IPS DF 19.7 (cell line): ENCODE measurements at places on chromosomes 1 and 21.
A peak's percentile ranks its signal among the peaks of the same experiment; 100 is the strongest.

DNA sequence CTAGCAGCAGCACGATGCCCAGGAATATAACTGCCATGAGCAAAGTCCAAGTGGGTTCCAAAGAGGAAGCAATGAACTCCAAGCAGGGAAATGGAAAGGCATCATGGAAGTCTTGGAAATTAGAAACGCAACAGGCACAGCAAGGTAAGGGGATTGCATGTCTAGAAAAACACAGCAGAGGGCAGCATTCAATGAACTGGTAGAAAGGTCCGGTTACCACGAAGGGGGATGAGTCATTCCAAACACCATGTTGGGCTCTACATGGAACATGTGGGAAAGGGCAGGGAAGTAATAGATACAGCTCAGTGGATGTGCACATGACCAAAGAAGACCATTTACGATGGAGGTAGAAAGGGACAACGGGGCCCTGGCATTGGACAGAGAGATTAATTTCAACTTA lies 36.4 kb downstream of the RXRG start:
- DNase-seq: peak; percentile 57

GRCh38 chr1:64065571-64065970 lies 137.9 kb upstream of the UBE2U start:
- no peak for DNase-seq

DNA sequence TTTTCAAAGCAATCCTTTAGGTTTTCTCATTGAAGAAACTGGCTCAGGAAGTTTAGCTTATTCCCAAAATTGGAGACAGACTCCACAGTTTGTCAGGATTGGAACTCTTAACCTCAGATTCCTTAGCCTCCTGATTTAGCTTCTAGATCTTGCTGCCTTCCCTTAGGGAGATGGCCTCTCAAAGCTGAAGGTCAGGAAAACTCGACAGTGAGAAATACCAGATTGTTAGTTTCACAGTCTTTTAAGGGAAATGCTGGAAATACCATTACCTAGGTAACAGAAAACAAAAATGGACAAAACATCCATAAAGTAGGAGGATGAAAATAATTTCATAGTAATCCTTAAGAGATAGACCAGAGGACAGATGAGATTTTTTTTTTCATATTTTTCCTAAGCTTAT lies 7.8 kb downstream of the RASAL2 start:
- DNase-seq: no peak

DNA sequence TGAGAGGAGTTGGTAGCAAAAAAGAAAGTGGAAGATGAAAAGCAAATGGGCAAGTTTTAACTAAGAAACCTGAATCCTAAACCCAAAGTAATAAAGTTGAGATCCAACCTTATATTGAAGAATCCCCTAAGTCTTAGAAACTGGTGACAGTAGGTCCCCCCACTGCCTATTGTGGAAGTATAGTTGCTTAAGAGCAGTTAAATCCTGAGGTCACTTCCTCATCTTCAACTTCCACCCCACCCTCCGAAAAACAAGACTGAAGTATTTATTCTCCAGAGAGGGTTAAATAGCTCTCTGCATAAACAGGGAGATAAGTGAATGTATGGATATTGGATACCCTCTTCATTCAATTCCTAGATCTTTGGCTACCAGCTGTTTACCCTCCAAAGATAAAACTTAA lies 3.3 kb upstream of the DSTYK start:
- DNase-seq: no peak

DNA sequence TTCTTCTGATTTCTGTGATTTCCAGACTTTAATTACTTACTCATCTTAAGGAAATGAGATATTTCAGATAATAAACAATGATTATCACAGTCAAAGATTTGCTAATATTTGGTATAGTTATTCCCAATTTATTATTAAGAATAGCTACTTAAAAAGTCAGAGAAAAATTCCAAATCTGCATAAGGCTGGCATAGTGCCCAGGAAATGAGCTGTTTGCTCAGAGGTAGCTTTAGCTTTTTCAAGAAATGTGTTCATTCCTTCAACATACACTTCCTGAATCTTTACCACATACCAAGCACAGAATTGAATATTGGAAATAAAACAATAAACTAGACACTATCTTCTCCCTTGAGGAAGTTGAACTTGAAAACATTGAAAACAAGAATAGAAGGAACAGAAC lies 44.3 kb upstream of the KCNK1 start:
- no peak for DNase-seq

DNA sequence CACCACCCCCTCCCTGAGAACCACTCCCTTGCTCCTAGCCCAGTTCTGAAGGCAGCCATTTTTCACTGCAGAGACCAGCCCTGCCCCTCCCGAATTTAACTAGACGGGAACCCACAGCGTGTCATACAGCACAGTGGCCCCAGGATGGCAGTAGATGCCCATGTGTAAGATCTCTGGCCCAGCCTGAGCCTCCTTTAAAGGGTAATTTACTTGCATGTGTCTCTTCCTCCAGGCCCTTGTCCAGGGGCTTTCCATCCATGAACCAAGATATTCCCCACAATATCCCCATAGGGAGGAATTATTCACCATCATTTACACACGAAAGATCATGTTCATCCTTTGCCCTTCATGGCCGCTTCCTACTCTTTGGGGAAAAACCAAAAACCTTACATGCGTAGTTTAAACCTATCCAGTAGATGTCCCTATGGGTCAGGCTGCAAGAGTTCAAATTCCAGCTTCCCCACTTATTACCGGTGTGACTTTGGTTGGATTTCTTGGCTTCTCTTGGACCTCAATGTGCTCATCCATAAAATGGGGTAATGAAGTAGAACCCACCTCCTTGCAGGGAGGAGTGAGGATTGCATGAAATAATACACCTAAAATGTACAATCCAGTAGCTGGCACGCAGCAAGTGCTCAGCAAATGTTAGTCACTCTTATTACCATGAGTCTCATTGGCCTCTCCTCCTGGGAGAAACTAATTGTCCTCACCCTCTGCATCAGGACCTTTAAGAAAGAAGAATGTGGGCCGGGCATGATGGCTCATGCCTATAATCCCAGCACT lies 4.0 kb upstream of the LACTBL1 start:
- DNase-seq: peak; percentile 67

DNA sequence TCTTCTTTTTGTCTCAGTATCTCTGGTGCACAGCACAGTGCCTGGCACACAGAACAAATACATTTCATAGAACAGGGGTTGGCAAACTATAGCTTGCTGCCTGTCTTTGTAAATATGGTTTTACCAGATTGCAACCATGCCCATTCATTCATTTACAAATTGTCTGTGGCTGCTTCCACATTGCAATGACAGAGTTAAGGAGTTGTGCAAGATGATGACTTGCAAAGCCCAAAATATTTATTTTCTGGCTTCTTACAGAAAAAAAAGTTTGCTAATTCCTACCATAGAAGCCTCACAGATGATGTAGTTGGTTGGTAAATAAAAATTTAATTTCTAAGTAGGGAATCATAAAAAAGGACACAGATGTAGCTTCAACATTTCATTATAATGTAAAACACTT lies 11.2 kb upstream of the HMGB4 start:
- DNase-seq: no peak

GRCh38 chr1:174158767-174159251 lies 511 bp upstream of the RABGAP1L start:
- DNase-seq: no peak

- DNase-seq: no peak
These were observed 183.3 kb upstream of the ADGRL2 start for GRCh38 chr1:81617308-81617967.

GRCh38 chr1:1026599-1027413 lies 6.9 kb downstream of the AGRN start:
- no peak for DNase-seq

- DNase-seq: no peak
These were observed 329.5 kb upstream of the DUSP10 start for GRCh38 chr1:222071387-222071786.

DNA sequence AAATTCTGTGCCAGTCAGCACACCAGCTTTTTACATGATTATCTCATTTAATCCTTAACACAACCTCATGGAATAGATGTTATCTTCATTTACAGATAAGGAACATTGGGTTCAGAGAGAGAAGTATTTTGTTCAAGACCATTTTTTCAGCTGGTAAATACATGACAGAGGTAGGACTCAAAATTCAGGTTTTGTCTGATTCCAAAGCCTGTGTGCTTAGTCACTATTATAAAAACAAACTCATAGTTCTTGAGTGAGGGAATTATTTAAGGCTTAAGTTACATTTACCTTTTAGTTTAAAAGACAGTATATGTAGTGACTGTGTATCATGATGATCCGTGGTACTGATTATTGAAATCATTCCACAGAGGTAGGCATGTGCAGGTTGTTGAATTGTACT lies 125.2 kb downstream of the MAGI3 start:
- no peak for DNase-seq

DNA sequence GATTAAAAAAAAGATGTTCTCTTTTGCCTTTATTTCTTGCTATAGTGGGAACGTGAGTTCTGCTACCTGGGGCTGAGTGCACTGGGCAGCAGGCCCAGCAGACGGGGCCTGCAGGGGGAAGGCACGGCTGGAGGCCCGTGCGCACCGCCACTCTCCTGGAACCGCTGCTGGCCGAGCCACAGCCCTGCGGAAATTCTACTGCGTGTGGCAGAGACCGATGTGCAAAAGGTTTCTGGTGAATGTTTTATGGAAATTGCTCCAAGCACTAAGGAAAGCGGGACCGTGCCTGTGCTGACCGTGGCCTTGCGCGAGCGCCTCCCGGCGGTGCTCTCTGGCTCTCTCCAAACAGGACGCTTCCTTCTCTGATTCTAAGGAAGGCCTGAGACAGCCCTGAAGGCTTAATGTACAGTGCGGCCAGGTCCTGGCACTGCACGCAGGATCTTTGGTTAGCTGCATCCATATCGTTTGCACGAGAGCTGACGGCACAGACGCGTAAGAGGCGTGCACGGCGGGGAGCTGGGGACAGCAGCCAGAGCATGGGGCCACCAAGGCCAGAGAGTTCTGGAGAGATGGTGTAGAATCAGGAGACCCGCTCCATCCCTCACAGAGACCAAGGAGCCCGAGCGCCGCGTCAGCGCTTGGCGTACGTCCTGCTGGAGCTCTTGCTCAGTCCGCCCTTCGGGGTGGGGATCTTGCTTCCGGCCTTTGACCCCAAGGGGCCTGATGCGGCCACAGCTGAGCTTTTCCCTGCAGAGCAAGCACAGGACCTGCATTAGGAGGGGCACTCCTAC lies 18.7 kb upstream of the LRRC47 start:
- no peak for DNase-seq

GRCh38 chr1:232334811-232335210 lies 295.1 kb downstream of the SIPA1L2 start:
- DNase-seq: no peak

DNA sequence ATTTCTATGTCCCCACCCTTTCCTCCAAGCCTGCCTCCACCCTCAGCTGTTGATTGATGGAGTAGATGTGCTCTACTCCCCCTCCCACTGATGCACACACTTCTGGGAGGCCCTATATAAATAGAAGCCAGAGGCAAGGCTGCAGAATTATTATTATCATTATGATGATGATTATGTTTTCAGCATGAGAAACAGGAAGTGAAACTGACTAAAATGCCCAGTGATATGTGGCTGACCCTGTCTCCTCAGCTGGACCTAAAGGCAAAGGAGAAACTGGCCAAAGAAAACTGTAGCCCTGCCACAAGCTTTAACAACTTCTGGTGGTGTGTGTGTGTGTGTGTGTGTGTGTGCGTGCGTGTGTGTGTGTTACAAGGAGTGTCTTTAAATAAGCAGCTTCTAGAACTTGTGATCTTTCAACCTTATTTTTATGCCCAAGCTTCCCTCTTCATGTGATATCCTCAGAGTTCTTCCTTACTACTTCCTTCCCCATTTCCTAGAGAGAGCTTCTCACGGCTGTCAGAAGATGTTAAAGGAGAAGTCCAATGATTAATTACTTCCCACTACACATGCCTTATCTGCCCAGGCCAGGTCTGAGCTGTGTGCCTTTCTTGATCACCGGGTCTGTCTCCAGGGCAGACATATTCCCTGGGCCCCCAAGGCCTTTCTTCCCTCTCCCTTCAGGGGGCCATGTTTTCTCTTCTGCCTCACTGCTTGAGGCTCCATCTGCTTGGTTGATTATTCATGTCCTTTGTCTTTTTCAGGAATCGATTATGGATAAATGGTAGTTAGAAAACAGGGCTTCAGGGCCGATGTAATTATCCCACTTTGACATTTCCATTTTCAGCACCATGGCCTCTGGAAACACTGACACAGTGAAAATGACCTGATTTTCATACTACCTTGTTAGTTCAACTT lies 11.6 kb upstream of the MAPKAPK2 start:
- DNase-seq: no peak

- no peak for DNase-seq
These were observed 178.1 kb upstream of the NFIA start for GRCh38 chr1:60904099-60904851.

DNA sequence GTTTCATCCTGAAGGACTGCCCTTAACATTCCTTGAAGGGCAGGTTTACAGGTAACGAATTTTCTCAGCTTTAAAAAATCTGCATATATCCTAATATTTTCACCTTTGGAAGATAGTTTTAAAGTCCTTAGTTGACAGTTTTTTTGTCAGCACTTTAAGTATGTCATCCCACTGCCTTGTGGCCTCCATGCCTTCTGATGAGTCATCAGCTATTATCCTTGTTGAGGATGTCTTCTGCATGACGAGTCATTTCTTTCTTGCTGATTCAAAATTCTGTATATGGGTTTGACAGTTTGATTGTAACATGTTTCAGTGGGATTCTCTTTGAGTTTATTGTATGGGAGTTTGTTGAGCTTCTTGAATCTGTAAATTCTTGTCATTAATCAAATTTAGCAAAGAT lies 500.6 kb downstream of the DISC1 start:
- DNase-seq: no peak

GRCh38 chr21:37564924-37565529 lies 198.5 kb downstream of the DYRK1A start:
- DNase-seq: no peak

DNA sequence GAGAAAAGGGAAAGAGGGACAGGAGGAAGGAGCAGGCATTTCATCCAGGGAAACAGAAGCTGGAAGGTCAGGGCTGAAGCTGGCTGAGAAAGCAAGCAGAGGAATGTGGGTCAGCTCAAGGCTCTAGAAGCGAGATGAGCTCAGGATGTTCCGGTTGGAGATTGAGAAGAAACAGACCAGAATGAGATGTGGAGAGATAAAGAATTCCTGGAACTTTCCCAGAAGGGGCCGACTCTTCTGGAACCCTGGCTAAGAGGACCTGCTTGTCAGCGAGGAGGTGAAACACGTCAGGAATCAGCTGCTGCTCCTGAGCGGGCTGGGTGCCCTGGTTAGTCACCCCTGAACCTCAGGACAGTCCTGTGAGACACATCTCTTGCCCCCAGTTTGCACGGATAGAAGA lies 75.9 kb downstream of the HUNK start:
- no peak for DNase-seq

GRCh38 chr21:37560385-37560784 lies 193.8 kb downstream of the DYRK1A start:
- DNase-seq: no peak
